ENCODE measurements at places on chromosomes 5 and 9.

- no peak for DNase-seq
These were observed 581.8 kb downstream of the ACTL7B start for GRCh38 chr9:108273988-108274387.

DNA sequence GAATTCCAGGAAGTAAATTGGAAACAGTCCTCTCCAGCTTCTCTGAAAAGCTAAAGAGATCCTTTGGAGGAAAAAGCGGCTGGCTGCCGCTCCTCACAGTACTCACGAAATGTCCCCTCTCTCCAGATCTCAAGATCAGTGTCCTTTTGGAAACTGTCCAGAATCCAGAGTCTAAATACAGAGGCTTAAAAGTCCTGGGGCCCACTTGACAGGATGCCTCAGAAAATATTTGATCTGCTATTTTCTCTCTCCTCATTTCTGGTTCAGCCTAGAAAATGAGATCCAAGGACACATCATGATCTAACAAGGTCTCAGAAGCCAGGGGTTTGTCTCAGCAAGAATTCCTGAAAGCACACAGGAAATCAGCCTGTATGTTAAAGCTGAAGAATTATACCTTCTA lies 7.2 kb downstream of the C1QTNF2 start:
- DNase-seq = no peak

- DNase-seq = no peak
These were observed 102.0 kb upstream of the PTPN3 start for GRCh38 chr9:109600142-109600541.

DNA sequence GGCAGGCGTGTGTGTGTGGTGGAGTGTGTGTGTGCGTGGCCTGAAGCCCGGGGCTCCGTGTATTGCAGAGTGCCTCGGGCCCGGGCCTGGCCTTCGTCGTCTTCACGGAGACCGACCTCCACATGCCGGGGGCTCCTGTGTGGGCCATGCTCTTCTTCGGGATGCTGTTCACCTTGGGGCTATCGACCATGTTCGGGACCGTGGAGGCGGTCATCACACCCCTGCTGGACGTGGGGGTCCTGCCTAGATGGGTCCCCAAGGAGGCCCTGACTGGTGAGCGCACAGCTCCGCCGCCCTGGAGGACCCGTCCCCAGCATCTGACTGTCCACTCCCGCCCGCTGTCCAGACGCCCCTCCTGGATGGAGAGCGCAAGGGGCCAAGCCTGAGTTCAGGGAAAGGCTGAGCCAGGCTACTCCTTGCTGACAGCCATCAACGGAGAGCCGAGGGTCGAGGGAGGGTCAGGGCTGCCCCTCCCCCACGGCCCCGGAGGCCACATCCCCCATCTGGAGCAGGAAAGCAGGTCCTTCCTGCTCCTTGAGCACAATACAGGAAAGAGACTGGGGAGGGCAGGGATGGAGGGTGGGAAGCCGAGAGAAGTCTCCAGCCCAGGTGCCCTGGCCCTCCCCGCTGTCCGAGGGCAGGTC lies 18.4 kb downstream of the SLC6A18 start:
- DNase-seq = no peak

- DNase-seq = no peak
These were observed 14.0 kb downstream of the PRUNE2 start for GRCh38 chr9:76891874-76892273.

- peak; percentile 62 for DNase-seq
These were observed 330.7 kb downstream of the PDE4D start for GRCh38 chr5:59562756-59563389.

DNA sequence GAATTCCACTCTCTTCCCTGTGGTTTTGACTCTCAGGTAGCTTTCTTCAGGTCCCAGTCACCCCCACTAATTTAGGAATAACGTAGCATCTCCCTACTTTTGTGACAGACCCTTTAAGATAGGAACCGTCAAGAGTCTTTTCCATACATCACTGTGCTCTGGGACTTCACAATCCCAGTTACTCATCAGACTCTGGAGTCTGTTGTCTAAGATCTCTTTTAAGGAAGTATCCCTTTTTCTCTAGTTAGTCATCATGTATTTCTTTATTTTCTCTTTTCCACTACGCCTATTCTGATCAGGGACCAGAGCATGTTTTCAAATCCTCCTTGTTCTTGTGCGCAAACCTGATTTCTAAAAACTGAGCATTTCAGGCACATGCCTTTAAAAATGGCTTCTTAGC lies 143.0 kb downstream of the GOLPH3 start:
- no peak for DNase-seq

DNA sequence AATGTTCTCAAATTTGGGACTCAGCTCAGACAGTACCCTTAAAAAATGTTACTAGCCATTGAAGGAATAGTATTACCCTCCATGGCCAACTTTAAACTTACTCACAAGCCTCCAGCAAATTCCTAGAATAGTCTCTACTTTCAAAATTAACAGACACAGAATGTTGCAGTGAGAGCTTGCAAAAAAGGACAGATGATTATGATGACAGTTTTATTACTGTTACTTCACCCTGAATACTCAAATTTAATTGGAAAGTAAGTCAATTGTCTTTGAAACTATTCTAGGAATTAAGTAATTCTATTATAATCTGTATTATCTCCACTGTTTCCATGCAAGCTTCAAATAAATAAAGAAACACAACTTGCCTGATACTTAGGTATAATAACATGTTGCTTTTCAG lies 288.3 kb downstream of the SLF1 start:
- no peak for DNase-seq

DNA sequence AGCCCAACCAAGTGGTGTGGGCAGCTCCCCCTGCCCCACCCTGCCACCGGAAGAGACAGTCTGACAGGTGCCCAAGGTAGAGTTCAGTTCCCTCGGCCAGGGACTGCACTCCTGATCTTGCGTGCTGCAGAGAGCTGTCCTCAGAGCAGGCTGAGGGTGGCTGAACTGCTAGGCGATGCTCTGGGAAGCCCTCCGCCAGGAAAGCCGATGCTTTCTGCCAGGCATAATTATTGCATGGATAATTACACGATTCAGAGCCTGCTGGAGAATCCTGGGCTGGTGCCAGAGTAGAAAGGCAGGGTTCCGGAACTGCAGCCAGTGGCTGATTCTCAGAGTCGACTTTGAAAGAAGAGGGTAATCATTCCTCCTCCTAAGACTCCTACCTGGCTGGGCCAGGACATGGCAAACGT lies 19.3 kb downstream of the KCNIP1 start:
- no peak for DNase-seq

DNA sequence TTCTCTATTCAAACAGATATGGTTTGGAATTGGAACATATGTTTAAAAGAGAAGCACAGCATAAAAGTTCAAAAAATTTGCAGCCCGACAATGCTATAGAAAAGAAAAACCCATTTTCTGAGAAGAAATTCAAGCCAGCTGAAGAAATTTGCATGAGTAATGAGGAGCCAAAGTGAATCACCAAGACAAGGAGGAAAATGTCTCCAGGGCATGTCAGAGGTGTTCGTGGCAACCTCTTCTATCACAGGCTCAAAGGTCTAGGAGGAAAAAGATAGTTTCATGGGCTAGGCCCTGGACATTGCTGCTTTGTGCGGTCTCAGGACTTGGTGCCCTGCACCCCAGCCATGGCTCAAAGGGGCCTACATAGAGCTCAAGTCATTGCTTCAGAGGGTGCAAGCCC lies 134.8 kb upstream of the ADAMTS16 start:
- DNase-seq = no peak

GRCh38 chr5:116492016-116492623 lies 82.5 kb downstream of the SEMA6A start:
- DNase-seq = no peak

- no peak for DNase-seq
These were observed 23.1 kb downstream of the CXXC5 start for GRCh38 chr5:139671096-139671841.

DNA sequence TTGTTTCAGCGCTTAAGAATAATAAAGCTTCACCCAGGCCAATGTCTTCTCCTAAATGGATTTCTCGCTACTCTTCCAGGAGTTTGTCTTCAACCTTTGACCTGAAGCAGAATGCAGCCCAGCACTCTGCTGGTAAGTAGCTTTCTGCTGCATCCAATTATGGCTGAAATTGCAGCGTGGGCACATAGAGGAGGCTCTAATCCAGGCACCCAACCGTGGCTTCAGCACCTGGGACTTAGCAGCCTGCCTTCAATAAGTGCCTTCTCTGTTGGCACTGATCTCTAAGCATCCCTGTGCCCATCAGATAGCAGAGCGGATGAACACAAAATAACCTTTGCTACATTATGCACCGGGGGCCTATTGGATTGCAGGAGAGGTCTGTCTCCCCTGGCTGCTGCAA lies 105.2 kb downstream of the TRIM32 start:
- no peak for DNase-seq

GRCh38 chr5:102583276-102584124 lies 84.7 kb upstream of the SLCO6A1 start:
- peak; percentile 17 for DNase-seq

- no peak for DNase-seq
These were observed 357.1 kb downstream of the TRIM32 start for GRCh38 chr9:117044241-117044640.

DNA sequence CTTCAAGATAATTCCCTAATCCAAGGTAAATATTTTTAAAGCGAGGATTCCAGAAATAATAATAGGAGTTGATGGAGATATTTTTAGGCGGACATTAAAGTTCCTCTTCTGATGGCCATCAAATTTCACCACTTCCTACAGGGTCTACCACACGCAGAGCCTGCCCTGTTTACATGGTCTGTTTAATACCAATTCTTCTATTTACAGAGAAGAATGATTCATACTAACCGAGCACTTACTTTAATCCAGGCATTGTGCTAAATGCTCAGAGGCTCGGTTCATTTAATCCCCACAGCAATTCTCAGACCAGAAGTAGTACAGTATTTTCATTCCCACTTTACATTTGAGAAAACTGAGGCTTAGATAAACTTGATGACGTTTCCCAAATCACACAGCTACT lies 3.0 kb upstream of the ITGA1 start:
- no peak for DNase-seq

DNA sequence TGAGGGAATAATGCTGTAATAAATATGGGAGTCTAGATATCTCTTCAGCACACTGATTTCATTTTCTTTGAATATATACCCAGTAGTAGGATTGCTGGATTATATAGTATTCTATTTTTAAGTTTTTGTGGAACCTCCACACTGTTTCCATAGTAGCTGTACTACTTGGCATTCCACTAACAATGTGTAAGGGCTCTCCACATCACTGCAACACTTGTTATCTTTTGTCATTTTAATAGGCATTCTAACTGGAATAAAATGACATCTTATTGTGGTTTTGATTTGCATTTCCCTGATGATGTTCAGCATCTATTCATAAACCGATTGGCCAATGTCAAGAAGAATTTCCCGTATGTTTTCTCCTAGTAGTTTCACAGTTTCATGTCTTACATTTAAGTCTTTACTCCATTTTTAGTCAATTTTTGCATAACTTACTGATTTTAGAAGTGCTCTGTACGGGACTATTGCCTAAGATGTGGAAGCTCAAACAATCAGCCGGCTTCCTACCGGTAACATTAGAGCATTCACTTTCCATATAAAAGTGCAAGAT lies 1078.8 kb downstream of the TAF11L14 start:
- no peak for DNase-seq

DNA sequence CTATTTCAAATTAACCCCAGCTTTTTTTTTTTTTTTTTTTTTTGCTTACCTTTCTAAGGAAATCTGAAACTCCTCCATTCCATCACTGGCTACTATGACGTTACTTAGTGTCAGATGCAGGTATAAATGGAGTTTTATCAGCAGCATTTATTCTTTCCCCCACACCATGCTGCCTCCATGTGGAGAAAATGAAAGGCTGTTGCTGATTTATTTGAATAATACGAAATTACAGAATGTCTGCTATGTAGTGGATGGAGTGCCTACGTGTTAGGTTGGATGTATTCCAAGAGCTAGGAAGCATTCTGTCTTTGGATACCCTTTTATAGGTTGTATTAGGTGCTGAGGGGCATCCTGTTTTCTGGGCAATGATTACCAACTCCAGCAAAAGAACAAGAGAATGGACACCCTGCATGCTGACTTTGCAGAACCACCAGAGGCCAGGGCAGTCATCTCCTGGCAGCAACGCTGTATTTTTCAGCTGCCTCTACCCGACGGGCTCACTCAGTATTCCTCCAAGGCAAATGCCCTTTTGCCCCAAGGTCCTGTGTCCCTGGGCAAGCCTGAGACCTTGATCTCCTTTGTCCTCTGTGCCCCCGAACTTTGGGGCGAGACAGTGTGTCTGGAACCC lies 199.5 kb downstream of the ALDH1A1 start:
- no peak for DNase-seq

- DNase-seq = no peak
These were observed 374.9 kb upstream of the CLINT1 start for GRCh38 chr5:158233735-158234322.

DNA sequence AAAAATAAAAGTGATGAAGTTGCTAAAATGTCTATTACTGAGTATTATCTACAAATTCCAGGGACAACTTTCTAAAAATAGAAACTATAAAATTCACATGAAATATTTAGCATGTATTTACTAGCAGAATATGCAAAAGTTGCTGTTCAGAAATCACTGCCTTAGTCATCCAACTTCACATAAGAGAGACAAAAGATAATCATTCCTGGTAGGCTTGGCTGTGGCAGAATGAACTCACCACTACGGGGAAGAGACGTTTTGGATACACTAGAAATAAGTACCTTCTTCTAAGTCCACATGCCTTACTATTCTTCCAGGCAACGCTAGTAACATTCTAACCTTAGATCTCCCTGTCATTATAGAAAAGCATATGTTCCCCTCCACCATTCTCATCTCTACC lies 272.2 kb downstream of the BNC2 start:
- DNase-seq = no peak

- no peak for DNase-seq
These were observed 64.2 kb upstream of the RANBP3L start for GRCh38 chr5:36365896-36366295.

DNA sequence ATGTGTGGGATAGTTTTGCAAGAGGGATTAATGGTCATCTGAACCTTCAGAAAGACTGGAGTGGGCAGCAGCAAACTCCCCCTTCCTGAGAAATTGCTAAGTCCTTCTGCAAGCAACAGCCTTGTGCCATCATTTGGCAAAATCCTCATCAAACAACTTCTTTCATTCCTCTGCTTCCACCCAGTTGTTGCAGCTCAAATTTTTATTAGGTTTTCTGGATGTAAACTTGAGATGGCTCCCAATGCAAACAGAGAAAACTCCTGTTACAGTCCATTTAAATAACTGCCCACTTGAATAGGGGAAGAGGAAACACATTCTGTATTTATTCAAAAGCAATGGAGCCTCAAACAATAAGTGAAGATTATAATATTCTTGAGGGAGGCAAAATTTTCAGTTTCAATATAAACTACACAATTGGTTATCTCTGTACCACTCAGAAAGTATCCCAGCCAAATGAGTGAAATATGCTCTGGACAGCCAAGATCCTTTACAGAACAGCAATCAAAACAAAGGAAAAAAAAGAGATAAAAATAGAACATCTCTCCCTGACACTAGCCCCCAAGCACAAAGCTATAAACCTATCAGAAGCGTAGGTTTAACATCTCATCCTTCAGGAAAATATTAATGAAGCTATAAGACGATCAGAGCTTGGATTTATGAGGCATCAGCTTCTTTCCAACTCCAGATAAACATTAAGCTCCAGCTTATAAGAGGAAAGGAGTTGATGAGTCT lies 17.3 kb upstream of the DAP start:
- DNase-seq = no peak

- peak; percentile 48 for DNase-seq
These were observed 62.6 kb downstream of the NEK6 start for GRCh38 chr9:124320062-124320973.

- peak; percentile 69 for DNase-seq
These were observed 16.7 kb upstream of the KIF27 start for GRCh38 chr9:83937861-83938455.

- DNase-seq = no peak
These were observed 160.7 kb upstream of the ZNF608 start for GRCh38 chr5:124907098-124907644.
